ENCODE measurements at places on chromosomes 6 and 20.

DNA sequence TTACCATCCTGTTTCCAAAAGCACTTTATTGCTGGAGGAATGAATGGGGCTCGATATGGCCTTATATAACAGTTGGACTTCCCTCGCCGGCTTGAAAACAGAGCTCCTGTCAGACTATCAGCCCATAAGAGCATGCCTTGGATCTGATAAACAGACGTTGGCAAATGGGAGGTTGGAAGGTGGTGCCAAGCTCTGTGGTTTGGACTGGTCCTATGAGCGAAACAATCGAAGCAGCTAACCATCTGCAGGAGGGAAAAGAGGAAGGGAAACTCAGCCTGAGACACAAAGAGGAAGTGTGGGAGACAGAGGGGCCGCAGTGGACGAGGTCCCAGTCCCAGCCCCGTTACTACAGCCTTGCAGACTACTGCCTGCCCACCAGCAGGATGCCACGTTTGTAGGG, 92.9 kb downstream of the TFAP2C start:
- no peak for DNase-seq

- DNase-seq, result no peak
These were observed 859.7 kb downstream of the EPHA7 start for GRCh38 chr6:92559611-92560010.

DNA sequence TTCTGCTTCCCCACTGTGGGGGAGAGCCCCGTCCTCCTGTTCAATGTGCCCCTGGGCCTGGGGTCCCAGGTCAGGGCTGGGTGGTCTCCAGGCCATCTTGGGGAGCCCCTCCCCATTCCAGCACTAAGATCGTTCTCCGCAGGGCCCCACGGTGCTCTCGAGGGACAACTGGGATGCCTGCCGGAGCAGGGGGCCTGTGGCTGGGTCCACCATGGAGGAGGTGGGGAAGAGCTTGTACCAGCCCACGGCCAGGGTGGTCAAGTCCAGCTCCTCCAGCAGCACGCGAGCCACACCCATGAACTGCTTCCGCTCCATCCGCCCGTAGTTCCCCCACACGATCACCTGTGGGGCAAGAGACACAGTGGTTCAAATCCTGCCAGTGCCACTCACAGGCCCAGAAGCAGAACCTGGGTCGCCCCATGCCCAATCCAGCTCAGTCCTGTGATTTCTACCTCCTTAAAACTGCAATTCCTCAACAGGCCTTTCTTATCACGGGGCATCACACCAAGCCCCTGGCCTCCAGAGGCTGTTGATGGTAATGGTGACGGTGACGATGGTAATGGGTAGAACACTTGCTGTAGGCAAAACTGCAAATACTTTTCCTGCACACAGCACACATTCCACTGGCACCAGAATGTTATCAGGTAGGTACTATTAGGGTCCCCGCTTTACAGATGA, 10.5 kb downstream of the KCNK15 start:
- DNase-seq, result no peak

DNA sequence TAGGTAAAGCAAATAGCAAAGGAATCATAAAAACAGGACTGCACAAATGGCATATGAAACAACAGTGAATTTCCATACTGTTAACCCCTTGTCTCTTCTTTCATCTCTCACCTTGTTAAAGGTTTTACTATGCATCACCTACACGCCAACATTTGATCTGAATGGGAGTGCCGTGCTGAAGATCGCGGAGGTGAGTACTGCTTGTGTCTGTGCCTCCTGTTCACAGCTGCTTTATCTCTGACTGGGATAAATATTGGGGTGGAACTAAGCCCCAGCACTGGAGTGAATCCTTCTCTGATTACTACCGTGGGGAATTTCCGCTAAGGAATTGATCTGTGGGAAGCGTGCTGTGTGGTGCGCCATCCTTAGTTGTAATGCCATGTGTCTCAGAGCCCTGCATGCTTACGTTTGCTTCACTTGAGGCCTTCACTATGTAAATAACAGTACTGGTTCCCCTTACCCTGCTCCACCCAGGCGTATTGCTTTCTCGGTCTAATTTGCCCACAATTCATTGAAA, 11.4 kb upstream of the PBOV1 start:
- no peak for DNase-seq

GRCh38 chr20:764255-764654, 4.0 kb downstream of the SLC52A3 start:
- DNase-seq, result no peak

- DNase-seq, result no peak
These were observed 81.7 kb downstream of the PREP start for GRCh38 chr6:105321207-105321606.
